ENCODE measurements at places on chromosomes 11 and 22.

GRCh38 chr22:21677606-21678443 is 12.0 kb downstream of the PPIL2 start:
- DNase-seq, result no peak

DNA sequence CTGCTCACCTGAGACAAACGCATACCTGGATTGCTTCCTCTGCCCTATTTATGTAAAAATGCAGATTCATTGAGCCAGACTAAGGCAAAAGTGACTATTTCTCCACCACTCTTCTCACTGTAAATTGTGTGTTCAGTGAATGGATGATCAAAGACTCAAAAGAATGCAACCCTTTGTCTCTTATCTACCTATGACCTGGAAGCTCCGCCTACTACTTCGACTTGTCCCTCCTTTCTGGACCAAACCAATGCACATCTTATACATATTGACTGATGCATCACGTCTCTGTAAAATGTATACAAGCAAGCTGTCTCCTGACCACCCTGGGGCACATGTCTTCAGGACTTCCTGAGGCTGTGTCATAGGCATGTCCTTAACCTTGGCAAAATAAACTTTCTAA is 418.0 kb upstream of the SYN3 start:
- no peak for DNase-seq

GRCh38 chr11:20477418-20478090 is 90.0 kb downstream of the PRMT3 start:
- DNase-seq, result no peak

DNA sequence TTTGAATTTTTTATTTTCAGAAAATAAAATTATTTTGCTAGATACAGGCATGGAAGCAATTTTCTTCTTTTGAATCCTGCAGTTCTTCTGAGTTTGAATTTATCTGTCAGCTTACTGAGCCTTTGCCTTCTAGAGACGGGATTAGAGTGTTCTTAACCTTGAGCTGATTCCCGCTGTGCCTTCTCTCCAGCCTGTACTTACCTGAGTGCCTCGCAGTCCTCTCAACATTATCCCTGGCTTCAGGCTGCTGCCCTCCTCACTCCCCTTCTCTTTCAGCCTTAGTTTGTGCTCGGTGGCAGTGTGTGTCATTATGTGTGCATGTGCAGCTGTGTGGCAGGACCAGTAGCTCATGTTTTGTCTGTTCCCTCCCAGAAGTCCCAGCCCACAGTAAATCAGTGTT is 24.3 kb downstream of the OSBP2 start:
- no peak for DNase-seq

DNA sequence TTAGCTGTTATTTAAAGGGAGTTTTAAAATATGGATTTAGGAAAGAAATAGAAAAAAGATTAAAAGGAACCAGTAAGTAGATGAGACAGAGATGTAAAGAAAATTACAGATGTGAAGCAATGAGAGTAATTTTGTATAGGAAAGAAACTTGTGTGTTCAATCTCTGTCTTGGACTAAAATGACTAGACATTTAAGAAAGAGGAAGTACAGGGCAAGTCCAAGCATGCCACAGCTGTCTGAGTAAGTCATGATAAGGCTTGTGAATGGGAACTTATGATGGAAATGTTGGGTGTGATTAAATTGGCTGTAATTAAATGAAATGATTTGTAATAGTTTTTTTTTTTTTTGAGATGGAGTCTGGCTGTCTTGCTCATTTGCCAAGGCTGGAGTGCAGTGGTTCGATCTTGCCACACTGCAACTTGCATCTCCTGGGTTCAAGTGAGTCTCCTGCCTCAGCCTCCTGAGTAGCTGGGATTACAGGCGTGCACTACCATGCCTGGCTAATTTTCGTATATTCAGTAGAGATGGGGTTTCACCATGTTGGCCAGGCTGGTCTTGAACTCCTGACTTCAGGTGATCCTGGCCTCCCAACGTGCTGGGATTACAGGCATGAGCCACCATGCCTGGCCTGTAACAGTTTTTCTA is 5.9 kb upstream of the ACY3 start:
- no peak for DNase-seq

DNA sequence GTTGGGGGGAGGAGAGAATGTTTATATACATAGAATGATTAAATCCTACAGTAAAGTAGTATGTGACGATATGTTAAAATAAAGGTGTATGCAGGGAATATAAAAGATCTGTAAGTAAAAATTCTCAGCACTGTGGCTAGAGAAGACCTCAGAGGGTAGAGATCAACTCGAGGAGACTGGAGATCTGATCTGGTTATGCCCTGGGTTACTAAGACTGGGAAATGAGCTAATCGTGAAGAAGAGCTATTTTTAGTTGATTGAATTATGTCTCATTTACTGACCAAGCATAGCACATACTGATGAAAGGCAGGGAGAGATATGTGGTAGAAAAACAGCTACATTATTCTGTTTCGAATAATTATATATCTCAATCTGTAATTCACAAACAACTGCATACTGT is 42.8 kb upstream of the ALKBH3 start:
- DNase-seq, result no peak

GRCh38 chr11:76656050-76656531 is 14.5 kb downstream of the LRRC32 start:
- DNase-seq, result peak; percentile 53

- no peak for DNase-seq
These were observed 67.3 kb downstream of the PTPRJ start for GRCh38 chr11:48047616-48048015.

DNA sequence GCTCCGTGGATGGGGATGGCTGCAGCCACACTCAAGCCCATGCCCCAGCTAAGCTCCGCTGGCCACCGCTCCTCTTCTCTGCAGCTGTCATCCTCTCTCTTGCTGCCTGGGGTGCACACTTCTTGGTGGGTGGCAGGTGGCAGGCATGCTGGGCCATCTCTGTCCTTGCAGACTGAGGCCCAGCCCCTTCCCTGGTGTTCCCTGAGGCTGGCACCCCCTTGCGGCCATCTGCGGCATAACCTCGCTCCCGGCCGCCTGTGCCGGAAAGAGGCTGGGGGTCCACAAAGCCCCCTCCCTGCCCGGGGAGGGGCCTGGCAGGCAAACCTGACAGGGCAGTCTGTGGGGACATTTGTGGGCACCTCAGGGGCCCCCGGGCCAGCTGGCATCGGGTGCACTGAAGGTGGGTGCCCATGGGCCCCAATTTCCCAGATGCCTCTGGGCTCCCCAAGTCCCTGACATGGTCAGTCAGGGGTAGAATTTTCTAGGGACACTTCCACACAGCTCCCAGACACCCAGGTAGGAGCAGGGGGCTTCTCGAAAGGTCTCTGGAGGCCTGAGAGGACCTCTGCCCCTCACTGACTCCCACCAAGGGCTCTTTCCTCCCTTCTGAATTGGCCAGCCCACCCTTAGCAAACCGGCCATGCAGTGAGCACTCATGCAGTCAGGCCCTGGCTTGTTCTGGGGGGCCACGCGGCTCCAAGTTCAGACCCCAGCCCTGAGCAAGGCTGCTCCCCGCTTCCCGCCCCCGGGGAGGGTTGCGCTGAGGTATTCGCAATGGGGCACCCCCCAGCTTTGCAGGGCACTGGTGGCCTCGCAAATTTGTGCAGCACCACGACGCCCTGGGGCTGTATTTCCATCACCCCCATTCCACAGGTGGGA is 23.5 kb upstream of the TH start:
- no peak for DNase-seq

- DNase-seq, result no peak
These were observed 18.2 kb downstream of the ADM start for GRCh38 chr11:10322830-10323792.

DNA sequence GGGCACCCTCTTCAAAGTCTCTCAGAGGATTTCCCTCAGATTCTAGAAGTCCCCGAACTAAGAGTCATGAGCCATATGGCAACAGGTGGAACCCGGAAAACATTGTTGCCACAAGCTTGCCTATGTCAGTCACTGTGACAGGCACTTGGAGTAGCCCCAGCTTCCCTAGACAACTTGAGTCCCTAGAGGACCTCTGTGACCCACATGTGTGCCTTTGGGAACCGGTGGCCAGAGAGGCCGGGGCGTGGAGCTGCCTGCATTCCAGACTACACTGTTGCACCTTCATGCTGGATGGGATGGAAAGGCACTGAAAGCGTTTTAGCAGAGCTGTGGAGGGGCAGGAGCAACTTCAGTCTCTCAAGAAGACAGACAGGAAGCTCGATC is 12.1 kb downstream of the SLC37A2 start:
- no peak for DNase-seq

- no peak for DNase-seq
These were observed 10.4 kb upstream of the SREBF2 start for GRCh38 chr22:41822317-41823057.
